ENCODE measurements at places on chromosomes 11 and 22.

DNA sequence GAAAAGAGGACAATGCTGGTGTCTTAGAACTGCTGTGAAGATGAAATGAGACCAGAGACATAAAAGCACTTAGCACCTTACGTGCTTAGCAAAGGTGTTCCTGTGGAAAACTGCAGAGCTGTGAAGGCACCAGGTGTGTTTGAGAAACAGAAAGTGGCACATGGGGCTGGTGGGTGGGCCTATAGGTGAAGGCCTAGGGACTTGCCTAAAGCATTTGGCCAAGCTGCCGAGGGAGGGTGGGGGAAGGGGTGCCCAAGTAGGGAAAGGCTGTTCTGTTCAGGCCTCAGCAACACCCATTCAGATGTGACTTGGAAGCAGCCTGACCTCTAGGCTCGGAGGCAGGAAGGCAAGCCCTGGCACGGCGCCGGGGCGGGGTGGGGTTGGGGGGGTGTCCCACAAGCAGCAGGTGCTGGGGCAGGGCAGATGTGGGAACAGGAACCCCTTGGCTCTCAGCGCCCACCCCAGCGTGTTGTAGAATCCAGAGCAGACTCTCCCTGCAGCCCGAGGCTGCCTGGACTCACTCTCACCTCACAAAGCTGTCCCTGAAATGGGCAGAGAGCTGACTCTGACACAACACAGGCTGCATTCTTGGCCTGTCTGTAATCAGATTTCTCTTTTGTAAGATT, 366.7 kb upstream of the NARS2 start:
- DNase-seq = no peak

DNA sequence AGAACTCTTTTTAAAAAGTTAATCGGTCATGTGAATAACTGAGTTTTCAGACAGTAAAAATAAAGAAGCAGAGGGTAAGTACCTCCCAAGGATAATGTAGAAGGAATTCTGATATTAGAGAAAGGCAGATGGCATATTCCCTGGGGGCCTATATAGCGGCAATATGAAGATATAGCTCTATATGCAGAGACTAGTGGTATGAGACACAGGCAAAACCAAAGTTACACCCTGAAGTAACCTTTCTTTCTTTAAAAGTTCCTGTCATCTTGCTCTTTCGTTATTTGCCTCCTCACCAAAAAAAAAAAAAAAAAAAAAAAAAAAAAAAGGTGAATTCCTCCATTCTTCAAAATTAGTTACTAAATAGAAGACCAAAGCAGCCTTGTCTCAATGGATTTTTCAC, 76.2 kb upstream of the ARHGAP32 start:
- no peak for DNase-seq

DNA sequence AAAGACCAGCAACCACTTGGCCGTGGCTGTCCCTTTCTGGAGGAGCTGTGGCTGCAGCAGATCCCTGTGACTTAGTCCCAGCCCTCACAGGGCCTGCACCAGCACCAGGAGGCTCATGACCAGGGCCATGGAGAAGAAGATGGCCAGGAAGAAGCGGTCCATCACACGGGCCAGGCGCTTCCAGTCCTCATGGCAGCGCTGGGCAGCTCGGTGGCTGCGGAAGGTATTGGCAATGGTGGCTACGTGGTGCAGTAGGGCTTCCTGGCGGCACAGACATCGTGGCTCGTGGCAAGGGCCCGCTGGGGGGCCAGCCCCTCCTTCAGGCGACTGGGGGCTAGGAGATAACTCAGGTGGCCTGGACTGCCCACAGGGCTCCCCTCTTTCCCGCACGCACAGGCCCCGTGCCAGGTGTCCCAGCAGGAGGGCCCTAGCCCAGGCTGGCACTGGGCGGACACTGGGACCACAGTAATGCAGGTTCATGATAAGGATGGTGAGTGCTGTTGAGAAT, 5.1 kb downstream of the CHRNA10 start:
- no peak for DNase-seq

- DNase-seq = no peak
Observed at GRCh38 chr11:119300198-119300964, 16.5 kb downstream of the MCAM start.

DNA sequence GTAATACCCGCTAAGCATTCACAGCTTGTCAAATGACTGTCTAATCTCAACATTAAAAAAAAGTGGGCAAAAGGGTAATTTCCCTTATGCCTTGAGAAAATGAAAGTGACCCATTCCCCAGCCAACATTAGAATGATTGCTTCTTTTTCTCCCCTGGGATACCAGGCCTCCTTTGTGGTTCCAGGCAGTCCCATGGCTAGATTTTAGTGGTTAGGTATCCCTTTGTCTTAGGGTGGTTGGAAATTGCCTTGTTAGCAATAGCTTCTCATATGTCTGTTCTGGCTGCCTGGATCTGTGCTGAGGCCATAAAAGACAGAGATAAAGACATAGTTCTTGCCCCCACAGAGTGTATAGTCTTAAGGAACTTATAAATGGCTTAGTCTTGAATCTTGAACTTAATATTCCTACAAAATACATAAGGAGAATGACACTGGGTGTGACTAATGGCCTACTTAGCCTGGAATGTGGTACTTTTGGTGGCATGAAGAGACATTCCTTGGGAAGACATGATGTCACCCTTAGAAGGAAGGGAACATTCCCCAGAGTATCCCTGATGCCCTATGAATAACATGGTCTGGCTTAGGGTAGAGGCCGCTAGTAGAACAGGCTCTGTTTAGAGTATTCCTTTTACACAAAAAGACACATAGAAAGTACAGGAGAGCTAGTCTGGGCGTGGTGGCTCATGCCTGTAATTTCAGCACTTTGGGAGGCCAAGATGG, 90.3 kb downstream of the ZBTB16 start:
- DNase-seq = no peak

DNA sequence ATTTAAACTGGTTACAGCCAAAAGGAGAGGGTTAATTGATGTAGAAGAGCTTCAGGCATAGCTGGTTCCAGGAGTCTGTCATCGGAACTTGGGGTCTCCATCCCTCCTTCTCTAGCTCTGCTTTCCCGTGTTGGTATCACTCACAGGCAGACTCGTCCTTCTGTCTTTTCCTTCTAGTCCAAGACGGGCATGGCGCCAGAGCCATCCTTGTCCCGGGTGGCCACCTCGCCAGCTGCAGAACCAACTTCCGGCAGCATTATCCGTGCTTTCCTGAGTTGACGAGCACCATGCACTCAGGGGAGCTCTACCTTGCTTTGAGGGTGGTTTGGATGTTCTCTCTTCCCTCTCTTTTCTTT, 14.7 kb downstream of the LINC01488 start:
- no peak for DNase-seq

- peak; percentile 87 for DNase-seq
Observed at GRCh38 chr22:28772633-28773460, at the start of gene CCDC117. TSS of gene CCDC117 (plus strand) at chr22:28772695. CDS start at chr22:28772850, 155 bp downstream.

- peak; percentile 6 for DNase-seq
Observed at GRCh38 chr11:45518141-45518832, 147.1 kb downstream of the CHST1 start.

Measured in neuronal stem cell (in vitro differentiated cells).